ENCODE measurements at places on chromosomes 11 and 22.

DNA sequence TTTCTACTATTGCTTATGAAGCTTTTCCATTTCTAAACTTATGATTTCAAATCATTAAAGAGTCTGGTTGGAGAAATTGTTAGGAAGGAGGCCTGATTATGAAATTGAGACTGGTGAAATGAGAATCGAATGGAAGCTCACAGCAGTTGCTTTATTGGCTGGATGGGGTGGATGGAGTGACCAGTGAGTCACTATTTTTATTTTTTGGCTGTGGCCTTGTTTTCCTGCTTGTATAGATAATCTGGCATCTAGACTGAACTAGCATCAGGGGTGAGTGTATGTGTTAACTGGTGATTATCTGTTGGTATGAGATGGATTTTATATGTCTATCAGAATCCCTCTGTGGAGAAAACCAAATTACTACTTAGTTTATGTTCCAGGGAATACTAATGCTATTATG lies 36.2 kb downstream of the UVRAG start:
- DNase-seq, result no peak

GRCh38 chr11:8035200-8035855 lies 45.7 kb upstream of the TUB start:
- DNase-seq, result no peak

GRCh38 chr11:94283678-94284077 lies 20.7 kb upstream of the IZUMO1R start:
- DNase-seq, result no peak

DNA sequence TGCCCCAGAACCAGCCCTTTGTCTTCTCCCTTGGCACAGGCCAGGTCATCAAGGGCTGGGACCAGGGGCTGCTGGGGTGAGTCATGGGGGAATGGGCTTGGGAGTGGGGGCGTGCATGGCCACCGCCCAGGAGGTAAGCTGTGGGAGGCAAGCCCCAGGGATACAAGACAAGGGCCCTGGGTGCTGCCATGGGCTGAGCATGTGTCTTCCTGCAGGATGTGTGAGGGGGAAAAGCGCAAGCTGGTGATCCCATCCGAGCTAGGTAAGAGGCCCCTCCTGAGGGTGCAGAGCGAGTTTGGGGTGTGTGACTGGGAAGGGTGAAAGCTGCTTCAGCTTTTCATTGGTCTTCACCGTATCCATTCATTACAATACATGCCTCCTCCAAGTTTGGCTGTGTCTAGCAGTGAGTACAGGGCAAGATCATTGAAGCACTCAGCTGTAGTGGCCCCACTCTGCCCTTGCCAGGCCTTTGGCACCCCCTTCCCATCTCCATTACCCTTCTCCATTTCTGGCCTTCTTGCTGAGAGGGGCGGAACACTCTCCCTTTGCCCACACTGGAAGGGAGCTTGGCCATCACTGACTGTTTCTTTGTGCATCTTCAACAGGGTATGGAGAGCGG lies 2.5 kb downstream of the FKBP2 start:
- no peak for DNase-seq

GRCh38 chr11:22340701-22341587 lies 2.8 kb downstream of the SLC17A6 start:
- DNase-seq, result no peak

DNA sequence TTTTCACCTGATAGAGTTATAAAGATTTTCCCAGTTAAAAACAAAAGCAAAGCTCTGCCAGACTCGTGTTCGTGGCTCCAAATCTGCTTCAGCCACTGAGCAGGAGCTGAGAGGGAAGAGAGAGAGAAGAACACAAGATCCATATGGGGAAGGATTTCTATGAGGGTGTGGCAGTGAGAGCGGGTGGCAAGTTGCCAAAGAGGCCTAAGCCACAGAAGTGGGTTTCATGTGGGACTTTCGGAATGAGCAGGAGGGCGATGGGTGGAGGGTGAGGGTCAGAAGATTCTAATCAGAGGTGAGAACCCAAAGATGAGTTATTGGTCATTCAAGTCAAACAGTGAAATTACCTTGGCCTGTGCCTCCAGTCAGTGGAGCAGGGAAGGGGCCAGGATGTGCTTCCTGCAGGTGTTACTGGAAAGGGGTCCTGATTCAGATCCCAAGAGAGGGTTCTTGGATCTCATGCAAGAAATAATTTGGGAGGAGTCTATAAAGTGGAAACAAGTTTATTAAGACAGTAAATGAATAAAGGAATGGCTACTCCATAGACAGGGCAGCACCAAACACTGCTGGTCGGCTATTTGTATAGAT lies 40.5 kb upstream of the TOP3B start:
- no peak for DNase-seq

- DNase-seq, result no peak
Measured at GRCh38 chr11:38315151-38315550, 1717.1 kb upstream of the RAG2 start.

- DNase-seq, result no peak
Measured at GRCh38 chr22:20148414-20148813, 2.4 kb downstream of the CCDC188 start.

DNA sequence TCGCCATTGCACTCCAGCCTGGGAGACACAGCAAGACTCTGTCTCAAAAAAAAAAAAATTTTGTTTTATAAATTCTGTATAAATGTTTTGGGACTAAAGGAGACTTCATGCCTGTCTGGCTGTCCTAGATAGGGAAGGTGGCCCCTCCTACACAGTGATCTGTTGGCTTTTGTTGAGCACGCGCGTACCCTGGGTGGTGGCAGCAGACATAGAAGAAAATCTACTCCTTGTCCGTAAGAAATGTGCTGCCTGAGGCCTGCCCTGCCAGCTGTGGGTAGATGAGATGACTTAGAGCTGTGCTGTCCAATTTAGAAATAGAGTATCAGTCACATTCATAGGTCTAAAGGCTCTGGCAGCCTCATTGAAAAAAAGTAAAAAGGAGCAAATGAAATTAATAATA lies 37.0 kb downstream of the AP2A2 start:
- no peak for DNase-seq

DNA sequence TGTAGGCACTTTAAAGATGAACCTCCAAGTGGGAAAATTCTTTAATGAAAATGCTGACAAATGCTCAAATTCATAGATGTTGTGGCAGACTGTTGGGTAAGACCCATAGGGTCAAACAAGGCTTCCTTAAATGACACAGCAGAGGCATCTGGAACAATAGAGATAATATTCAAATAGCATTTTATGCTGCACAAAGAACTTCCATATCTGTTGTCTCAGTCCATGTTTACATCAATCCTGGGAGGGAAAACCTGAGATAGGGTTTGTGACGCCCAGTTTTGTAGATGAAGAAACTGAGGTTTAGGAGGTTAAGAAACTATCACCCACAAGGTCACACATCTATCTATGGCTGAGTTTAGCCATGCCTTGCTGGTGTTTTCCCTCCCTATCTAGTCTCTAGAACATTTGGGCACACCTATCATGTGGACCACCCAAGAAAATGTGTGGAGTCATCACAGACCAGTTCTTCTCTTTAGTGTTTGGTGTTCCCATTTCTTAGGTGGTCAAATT lies 106.4 kb downstream of the EHF start:
- DNase-seq, result no peak

GRCh38 chr22:38943201-38943600 lies 14.2 kb upstream of the APOBEC3A start:
- DNase-seq, result no peak

- no peak for DNase-seq
Measured at GRCh38 chr11:86287468-86287796, 14.6 kb upstream of the HIKESHI start.

GRCh38 chr11:64859542-64860414 lies 15.3 kb upstream of the CDC42BPG start:
- no peak for DNase-seq

- DNase-seq, result no peak
Measured at GRCh38 chr22:47062126-47062525, 299.7 kb downstream of the TBC1D22A start.

GRCh38 chr22:37843741-37844089 lies 419 bp downstream of the ANKRD54 start:
- no peak for DNase-seq

DNA sequence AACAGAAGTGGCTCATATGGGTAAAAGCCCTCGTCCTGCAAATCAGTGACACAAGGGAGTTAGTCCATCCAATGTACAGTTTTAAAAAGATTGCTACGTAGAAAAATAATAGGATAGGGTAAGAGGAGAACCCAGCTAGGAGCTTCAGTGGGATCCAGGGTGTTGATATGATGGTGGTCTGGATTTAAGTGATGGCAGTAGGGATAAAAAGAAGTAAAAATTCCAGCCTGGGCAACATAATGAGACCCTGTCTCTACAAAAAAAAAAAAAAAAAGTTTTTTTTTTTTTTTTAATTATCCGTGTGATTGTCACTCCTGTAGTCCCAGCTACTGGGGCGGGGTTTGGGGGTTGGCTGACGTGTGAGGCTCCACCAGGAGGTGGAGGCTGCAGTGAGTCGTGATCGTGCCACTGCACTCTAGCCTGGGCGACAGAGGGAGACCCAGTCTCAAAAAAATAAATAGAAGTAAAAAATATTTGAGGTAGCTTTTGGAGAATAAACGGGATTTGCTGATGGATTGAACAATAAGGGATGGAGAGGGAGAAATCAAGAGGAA lies 7.0 kb upstream of the L3MBTL2 start:
- peak; percentile 25 for DNase-seq

DNA sequence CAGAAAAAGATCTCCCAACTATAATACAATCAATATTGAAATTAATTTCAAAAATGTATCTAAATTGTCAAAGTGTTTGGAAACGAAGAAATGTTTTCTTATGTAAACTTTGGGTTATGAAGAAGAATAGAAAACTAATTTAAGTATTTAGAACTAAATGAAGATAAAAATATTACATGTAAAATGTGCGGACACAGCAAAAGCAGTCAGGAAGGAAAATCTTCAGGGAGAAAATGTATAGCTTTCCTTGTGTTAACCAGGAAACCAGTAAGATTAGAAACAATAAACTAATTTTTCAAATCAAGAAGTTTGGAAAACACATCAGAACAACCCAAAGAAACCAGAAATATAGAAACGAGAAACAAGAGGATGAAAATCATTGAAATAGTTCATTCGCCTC lies 466.5 kb downstream of the BRD1 start:
- DNase-seq, result no peak

- DNase-seq, result no peak
Measured at GRCh38 chr11:126443120-126443519, 87.6 kb downstream of the ST3GAL4 start.

DNA sequence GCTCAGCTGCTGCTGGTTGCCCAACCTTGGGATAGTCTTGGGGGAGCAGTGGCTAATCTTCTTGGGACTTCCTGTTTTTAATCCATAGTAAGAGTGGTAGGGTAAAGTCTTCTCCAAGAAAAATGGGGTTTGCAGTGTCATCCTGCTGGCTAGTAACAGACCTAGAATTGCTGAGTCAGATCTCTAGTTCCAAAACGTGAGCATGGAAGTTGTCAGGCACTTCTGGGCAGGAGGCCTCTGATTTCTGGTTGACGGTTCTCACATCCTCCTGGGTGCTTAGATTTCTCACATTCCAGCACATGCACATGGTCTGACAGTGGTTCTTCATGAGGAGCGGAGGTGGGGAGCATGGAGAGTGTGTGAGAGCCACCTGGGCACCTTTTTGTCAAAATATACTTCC lies 410.0 kb downstream of the OPCML start:
- DNase-seq, result no peak

DNA sequence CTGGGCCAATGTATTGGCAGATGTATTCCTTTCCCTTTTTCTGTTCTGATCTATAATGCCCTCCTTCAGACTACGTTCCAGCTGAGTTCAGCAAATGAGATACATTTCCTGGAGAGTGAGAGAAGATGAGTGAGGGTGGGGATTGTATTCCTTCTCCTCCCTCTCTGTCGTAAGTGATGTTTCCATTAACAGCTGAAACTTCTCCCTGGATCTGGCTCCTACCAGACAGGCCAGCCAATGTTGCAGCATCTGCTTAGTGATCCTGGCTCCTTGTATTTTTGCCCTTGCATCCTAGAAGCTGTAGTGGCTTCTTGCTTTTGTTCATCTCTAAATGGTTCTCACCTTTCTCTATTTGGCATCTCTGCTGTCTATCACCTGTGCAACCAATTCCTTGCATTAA lies 48.2 kb upstream of the MTMR2 start:
- no peak for DNase-seq

DNA sequence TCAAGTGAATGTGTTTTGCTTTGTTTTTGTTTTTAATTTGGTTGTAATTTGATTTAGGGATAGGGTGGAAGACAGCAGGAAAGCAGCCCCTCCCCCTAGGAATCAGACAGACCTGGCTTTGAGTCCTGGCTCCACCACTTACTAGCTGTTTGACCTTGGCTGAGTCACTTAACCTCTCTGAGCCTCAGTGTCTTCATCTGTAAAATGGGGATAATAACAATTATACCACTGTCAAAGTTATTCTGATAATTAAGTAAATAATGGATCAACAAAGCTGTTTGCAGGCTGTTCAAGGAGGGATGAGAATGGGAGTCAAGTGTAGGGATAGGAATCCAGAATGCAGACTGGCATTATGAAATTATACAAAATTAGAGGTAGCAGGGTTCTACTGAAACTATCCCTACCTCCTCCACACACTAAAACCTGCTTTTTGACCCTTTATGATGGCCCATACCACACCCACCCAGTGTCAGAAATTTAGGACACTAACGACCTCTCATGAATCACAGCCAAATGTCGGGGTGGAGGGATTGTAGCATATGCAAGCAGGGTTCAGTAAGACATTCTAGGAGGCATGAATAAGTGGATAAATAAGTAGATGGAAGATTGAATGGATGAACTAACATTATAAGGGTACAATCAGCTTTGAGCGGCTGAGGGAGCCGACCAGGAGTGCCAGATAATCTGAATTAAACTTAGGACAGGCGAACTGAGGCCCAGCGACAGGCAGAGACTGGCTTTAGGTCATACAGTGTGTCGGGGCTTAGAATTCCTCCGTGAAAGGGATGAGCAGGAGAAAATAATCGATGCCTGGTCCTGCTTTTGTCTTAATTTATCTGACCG lies 974 bp downstream of the ANAPC15 start:
- no peak for DNase-seq

- no peak for DNase-seq
Measured at GRCh38 chr11:9493492-9493891, 32.7 kb downstream of the ZNF143 start.

DNA sequence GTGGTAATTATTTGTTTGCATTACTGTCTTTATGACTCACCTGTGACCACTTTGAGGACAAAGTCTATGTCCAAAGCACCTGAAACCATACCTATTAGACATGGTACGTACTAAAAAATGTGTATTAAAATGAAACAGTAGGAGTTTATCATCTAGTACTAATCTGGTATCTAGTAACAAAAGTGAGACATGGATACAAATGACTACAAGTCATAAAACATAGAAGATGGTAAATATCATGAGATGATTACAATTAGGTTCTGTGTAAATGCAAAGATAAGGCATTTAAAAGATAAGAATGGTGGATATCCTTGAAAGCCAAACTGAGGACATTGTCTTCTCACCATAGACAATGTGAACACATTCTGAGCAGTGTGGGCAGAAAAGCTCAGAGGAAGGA lies 113.5 kb upstream of the GUCY1A2 start:
- no peak for DNase-seq

DNA sequence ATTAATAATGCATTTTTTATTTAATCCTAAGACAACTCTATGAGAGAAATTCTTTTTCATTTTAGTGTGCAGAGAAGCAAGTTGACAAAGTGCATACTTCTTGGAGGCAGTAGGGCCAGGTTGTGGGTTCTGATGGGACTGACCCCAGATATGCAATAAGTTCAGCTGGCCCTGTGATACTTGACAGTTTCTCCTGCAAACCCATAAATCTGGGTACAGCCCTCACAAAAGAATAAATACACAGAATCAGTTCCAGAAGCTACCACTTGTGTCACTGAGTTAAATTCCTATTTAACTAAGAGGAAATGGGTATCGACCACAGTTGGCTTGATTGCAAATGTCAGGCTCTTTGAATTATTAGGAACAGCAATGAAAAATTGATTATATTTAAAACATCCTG lies 598.5 kb upstream of the API5 start:
- DNase-seq, result no peak

- no peak for DNase-seq
Measured at GRCh38 chr11:3903207-3903896, 47.9 kb downstream of the STIM1 start.
